CD4-positive, alpha-beta T cell treated with Interleukin-21 for 1 hour (primary cell): ENCODE measurements at places on chromosomes 5 and 9.
A peak's percentile ranks its signal among the peaks of the same experiment; 100 is the strongest.

GRCh38 chr9:127865645-127866464, 11.4 kb upstream of the ENG start:
- no peak for DNase-seq

- DNase-seq: peak; percentile 44
Measured at GRCh38 chr9:99012957-99013512, 69.3 kb downstream of the COL15A1 start.

- DNase-seq: no peak
Measured at GRCh38 chr5:171669571-171669970, 116.0 kb upstream of the SMIM23 start.

GRCh38 chr9:113673726-113674125, 202.4 kb upstream of the ZNF618 start:
- no peak for DNase-seq

DNA sequence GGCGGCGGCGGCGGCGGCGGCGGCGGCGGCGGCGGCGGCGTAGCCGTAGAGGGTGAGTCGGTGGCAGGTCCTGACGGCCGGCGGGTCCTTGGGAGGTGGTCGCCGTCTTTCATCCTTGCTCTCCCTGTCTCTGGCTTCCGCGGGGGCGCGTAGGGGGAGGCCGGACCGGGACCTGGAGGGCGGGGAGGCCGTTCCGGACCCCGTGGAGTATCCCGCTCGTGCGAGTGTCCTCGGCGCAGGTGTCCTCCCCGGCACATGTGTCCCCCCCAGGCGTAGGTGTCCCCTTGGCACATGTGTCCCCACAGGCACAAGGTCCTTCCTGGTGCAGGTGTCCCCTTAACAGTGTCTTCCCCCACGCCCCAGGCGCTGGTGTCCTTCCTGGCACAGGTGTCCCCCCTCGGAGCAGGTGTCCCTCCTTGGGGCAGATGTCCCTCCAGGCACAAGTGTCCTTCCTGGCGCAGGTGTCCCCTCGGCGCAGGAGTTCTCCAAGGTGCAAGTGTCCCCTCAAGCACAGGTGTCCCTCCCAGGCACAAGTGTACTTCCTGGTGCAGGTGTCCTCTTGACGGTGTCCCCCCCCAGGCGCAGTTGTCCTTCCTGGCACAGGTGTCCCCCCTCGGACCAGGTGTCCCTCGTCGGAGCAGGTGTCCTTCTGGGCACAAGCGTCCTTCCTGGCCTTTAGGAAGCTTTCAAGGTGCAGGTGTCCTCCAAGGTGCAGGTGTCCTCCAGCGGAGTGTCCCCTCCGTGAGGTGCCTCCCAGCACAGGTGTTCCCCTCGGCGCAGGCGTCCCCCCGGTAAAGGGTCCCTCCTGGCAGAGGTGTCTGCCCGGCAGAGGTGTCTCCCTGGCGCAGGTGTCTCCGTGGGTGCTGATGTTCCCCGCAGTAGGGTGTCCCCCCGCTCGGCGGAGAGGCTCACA, 519 bp downstream of the EXOC3 start:
- peak; percentile 37 for DNase-seq

DNA sequence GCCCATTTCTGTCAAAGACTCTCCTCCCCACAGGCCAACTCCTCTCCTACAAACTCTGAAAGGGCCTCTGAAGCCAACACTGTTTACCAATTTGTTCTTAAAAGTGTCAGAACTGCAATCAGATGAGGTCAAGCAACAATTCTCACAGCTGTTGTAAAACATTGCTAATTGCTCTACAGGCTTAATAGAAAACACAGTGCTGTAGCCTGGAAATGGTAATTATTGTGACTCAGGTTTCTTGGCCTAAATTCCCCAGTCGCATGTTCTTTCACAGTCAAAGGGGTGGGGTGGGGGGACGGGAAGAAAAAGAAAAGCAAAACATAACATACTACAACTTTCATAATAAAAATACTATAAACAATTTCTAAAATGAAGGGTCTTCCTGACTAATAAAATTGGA, 343.2 kb downstream of the DMAC1 start:
- DNase-seq: no peak

DNA sequence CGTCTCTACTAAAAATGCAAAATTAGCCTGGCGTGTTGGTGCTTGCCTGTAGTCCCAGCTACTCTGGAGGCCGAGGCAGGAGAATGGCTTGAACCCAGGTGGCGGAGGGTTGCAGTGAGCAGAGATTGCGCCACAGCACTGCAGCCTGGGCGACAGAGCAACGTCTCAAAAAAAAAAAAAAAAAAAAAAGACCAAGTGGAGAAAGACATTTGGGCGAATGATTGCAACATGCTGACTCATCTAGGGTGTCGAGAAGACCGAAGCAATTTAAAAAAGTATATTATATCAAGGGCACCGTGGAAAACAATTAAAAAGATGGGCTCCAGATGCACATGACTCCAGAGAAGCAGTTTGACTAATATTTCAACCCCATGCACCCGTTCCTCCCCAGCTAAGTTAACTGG, 9.2 kb downstream of the KLF4 start:
- DNase-seq: no peak

DNA sequence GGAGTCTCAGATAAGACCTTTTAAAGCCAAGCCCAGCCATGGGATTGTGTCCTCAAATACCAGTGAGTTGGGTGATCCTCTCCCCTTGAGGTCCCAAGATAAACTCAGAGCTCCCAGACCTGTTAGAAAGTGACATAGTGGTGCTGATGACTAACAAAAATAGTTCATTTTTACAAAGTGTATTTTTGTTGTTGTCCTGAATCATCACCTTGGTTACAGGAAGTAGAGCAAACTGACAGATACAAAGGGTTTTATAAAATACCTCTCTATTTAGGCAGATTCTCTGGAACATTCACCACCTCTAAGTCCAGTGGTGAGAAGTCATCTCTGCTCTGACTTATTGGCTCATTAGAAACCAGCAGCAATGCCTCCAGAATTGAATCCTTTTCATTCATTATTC, 259.3 kb downstream of the CEMIP2 start:
- no peak for DNase-seq

DNA sequence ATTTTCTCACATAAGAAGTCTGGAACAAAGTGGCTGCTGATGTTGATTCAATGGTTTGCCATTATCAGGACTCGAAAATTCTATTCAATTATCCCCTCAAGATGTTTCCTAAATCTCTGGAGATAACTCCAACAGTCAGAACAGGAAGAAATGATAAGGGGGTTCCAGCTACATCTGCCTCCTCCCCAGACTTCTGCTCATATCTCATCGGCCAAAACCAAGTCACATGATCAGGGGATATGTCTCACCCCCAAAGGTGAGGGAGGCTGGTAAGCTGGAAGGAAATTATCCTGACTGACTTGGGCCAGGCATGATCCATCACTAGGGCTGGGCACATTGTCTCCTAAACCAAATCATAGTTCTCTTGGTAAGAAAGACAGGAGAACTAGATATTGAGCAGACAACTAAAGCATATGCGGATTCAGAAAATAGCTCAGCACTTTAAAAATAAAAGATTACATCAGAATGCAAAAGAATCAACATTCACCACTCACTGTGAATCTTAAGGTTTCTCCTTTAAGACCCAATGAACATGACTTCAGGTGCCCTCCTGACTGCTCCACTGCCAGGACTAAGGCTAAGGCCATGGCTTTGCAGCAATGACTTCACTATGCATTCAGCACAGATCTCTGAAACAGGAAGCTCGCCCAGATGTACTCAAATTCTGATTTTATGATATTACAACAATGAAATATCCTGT, 306.3 kb downstream of the ENC1 start:
- no peak for DNase-seq

GRCh38 chr5:134041570-134042411, 37.0 kb upstream of the VDAC1 start:
- DNase-seq: no peak

DNA sequence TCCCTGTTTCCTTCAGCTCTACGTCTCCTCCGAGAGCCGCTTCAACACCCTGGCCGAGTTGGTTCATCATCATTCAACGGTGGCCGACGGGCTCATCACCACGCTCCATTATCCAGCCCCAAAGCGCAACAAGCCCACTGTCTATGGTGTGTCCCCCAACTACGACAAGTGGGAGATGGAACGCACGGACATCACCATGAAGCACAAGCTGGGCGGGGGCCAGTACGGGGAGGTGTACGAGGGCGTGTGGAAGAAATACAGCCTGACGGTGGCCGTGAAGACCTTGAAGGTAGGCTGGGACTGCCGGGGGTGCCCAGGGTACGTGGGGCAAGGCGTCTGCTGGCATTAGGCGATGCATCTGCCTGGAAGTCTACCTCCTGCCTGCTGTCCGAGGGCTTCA, 27.7 kb downstream of the ABL1 start:
- DNase-seq: no peak

DNA sequence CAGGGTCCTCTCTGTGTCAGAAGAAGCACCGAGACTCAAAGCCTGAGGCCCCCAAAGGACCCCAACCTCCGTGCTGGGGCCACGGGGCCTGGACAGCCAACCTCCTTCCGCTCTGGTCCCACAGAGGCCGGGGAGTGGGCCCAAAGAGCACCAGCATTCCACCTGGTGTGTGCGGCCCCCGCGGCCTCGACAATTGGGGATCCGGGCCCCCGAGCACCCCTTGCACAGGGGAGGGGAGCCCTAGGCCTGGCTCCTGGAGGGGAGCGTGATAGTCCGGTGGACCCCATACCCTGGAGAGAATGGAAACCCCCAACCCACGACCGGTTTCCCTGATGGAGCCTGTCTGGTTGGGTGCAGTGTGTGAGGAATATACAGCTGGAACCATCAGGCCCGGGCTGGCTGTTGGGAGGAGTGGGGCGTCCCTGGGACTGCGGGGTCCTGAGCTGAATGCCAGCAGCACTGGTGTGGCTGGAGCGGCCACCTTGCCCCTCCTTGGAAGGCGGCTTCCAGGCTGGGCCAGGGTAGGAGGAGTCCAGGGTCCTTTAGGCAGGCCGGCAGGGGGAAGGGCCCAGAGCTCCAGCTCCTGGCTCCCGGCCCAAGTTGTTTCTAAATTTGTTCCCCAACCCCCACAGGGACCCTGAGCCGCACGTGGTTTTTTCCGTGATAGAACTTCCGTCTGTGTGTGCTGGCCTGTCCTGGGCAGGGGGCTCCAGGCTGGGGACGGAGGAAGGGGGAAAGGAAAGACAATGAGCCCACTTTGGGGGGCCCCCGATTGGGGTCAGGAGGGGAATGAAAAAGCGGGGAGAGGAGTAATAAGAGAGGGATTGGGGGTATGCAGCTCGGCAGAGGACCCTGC, 825 bp upstream of the TOR4A start:
- DNase-seq: no peak

- no peak for DNase-seq
Measured at GRCh38 chr5:22593592-22593991, 259.6 kb downstream of the CDH12 start.

DNA sequence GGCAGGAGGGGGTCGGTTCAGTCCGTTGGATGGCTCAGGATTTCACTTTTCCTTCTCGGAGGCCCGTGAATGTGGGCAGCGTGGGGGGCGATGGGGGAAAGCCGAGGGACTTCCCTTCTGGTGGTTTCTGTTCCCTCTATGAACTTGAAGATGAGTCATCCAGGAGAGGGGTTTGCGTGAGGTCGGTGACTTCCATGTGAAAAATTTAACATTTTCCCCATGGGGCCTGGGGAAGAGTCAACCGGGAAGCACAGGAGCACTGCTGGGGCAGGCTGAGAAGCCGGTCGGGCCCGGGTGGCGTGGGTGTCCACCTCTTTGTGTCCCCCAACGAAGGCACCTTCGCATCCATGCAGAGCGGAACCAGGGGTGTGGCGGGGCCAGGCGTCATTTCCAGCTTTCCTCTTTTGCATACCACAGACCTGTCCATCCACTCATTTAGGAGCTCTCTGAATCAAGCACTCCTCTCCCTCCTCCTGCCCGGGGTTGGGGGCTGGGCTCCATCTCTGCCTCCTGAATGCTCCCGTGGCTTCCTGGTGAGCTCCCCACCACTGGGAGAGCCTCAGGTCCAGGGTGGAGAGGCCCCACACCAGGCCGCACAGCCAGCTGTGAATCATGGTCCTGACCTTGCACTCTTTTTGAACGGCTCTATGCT, 68.4 kb downstream of the ANKRD33B start:
- peak; percentile 37 for DNase-seq

DNA sequence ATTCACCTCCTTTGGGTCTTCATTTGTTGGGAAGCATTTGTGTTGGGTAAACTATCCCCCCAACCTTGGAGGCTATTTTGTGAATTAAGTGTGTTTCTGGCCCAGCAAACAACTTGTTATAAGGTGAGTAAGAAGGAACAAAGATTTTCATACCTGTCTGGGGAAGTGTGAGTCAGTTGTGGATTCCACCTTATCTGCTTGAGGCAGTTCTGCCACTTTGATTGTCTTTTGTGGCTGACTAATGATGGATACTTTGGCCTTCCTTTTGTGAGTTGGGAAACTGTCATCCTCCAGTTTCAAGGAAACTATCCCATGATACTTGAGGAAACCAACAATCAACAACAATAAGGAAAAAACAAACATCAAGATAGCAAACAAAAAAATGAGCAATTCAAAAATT, 24.6 kb upstream of the CER1 start:
- no peak for DNase-seq

- no peak for DNase-seq
Measured at GRCh38 chr9:120383611-120383998, 196.4 kb downstream of the CDK5RAP2 start.

DNA sequence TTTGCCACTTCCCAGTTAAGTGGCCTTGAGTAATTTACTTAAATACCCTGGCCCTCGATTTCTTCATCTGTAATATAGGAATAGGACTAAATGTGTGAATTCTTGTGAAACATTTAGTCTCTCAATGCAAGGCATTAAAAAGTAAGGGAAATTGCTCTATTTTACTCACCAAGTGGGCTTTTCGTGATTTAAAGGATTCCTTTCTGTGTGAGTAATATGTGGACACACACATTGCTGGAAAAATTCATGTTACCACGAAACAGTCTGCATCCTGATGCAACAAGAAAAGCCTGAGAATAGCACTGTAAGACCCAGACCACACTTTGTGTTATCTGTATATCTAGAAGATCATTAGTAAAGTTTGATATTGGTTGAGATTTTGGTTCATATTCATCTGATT, 1243.0 kb upstream of the CDH9 start:
- DNase-seq: no peak

DNA sequence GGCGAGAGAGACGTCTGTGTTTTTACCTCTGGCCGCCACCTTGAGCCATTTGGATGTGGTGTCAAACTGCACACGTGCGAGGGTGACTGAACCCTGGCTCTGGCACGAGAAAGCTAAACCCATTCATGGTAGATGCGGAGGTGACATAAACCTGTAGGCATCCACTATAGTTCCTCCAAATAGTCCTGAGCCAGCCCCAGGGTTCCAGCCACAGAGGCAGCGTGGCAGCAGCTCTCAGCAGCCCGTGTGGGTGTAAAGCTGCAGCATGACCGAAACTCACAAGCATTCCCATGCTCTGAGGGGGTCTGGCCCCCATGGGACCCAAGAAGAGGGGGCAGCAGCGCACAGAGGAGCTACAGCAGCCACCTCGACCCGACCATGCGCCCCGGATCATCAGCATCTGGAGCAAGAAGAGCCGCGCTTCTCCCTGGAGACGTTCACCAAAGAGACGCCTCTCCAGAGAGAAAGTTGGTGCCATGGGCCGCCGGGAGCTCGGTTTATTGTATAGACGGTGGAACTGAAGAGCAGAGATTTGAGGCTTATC, 303.8 kb upstream of the IRX4 start:
- DNase-seq: no peak
